Activated T-cell treated with anti-CD3 and anti-CD28 coated beads, Interleukin-2, amount 50 U/mL, for 72 hours (primary cell): ENCODE measurements at places on chromosomes 2 and 18. TPM values are rescaled to one million over a fixed set of nuclear protein-coding genes. Genes with fewer than 3 reads are reported as not detected.

DNA sequence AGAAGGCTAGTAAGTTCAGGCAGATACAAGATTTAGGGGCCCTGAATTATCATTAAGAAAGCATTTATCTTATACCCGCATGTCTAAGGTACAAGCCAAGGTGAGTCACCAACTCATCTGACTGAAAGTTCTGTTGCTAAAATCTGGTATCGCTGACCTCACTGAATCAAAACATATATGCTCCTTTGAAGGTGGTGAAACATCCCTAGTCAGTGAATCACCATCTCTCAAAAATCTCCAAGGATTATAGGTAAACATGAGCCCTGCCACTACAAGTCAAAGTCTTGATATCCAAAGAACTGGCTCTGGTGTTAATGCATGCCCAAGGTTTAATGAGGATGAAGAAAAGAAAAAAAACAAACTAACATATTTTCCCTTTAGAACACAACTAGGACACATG lies 43.5 kb downstream of the IRS1 start:
- no peaks in the 10 kb centered on the region for H3K36me3 ChIP-seq
- DNase-seq = peak; percentile 2
- no peaks in the 10 kb centered on the region for H3K27me3 ChIP-seq
- no peak overlapping the region for H3K4me3 ChIP-seq
- no peak overlapping the region for H3K27ac ChIP-seq

- H3K36me3 ChIP-seq = no peaks in the 10 kb centered on the region
- H3K4me1 ChIP-seq = no peaks in the 10 kb centered on the region
- no peak for DNase-seq
- peaks cover 7% of the 10 kb centered on the region for H3K27me3 ChIP-seq
- H3K4me3 ChIP-seq = no peak overlapping the region
Observed at GRCh38 chr2:224366267-224366844, 35.6 kb downstream of the FAM124B start.

DNA sequence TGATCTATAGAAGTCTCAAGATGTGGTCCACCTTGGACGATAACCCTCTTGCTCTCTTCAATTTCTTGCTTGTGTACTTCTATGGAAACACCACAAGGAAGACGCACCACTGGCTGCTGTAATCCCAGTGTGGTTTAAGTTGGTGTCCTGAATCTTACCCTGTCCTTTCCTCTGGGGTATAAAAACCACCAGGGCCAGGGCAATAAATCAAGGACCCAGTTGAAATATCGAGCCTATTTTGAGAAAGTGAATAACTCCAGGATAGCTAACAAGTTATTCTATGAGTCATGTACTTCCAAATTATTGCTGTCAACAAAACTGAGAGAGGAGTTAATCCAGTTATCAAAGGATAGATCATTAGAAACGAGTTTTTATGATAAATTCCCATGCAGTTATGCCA lies 137.0 kb downstream of the RND3 start:
- H3K4me3 ChIP-seq = no peak overlapping the region
- no peaks in the 10 kb centered on the region for H3K36me3 ChIP-seq
- H3K27ac ChIP-seq = no peak overlapping the region
- DNase-seq = no peak

GRCh38 chr2:30688956-30689401 lies 118.3 kb downstream of the CAPN13 start:
- no peaks in the 10 kb centered on the region for H3K27me3 ChIP-seq
- no peaks in the 10 kb centered on the region for H3K36me3 ChIP-seq
- no peak overlapping the region for H3K4me3 ChIP-seq
- H3K4me1 ChIP-seq = no peaks in the 10 kb centered on the region

DNA sequence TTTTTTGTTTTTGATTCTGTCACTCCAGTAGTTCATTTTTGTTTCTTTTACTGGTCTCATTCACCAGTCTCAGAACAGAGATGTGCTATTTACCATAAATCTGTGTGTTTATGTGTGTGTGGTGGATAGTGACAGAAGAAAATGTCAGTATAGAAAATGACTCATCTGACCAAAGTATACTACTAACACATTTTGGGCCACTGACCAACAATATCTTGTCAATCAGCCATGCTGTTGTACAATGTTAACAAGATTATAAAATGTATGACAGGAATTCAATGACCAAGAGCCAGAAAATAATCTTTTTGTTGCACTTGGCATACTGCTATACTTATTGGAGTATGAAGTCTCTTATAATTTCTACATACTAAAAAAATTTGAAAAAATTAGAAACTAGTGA lies 1081.4 kb upstream of the NRXN1 start:
- no peaks in the 10 kb centered on the region for H3K36me3 ChIP-seq
- H3K4me1 ChIP-seq = no peaks in the 10 kb centered on the region
- H3K27me3 ChIP-seq = no peaks in the 10 kb centered on the region
- no peak for DNase-seq
- H3K27ac ChIP-seq = no peak overlapping the region
- no peak overlapping the region for H3K4me3 ChIP-seq

DNA sequence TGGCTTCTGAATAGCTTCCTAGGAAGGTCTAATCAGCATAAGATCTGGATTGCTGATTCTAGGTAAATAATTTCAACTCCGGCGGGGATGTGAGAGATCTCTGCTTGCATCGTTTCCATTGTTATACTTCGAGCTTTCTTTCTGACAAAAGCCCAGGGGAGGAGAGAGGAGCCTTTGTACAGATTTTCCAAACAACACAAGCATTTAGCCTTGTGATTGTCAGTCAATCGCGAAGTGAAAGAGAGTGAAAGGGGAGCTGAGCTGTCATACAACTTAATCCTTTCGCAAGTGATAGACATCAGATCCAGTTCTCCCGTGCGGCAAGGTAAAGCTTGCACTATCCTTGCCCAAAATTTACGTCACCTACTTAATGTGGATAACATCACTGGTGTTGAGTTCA lies 26.2 kb downstream of the RALB start:
- H3K27ac ChIP-seq = no peak overlapping the region
- no peaks in the 10 kb centered on the region for H3K27me3 ChIP-seq
- no peak overlapping the region for H3K4me3 ChIP-seq
- H3K36me3 ChIP-seq = peaks cover 13% of the 10 kb centered on the region
- no peak for DNase-seq

DRC1 gene
- 0.17 TPM for total RNA-seq

GRCh38 chr2:114727012-114727411 lies 284.6 kb downstream of the DPP10 start:
- no peak for DNase-seq
- H3K4me3 ChIP-seq = no peak overlapping the region
- H3K27me3 ChIP-seq = no peaks in the 10 kb centered on the region
- H3K27ac ChIP-seq = no peak overlapping the region

DNA sequence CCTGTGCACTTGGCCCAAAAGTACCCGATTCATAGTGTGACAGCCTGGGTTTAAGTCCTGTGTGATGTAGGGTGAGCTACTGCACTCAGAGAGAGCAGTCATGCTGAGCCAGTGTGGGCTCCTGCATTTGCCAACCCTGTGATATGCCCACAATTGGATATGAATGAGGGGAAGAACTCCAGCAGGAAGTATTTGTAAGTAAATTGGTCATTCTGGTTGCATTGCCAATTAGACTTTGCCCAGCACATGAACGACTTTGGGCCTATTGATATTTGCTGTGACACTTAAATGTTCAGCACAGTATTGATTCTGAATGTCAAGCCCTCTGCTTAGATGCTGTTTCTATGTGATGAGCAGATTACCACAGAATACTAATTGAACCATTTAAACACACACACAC lies 570.9 kb downstream of the PIK3C3 start:
- no peak overlapping the region for H3K4me3 ChIP-seq
- H3K27me3 ChIP-seq = no peaks in the 10 kb centered on the region
- H3K36me3 ChIP-seq = no peaks in the 10 kb centered on the region
- no peaks in the 10 kb centered on the region for H3K4me1 ChIP-seq

DNA sequence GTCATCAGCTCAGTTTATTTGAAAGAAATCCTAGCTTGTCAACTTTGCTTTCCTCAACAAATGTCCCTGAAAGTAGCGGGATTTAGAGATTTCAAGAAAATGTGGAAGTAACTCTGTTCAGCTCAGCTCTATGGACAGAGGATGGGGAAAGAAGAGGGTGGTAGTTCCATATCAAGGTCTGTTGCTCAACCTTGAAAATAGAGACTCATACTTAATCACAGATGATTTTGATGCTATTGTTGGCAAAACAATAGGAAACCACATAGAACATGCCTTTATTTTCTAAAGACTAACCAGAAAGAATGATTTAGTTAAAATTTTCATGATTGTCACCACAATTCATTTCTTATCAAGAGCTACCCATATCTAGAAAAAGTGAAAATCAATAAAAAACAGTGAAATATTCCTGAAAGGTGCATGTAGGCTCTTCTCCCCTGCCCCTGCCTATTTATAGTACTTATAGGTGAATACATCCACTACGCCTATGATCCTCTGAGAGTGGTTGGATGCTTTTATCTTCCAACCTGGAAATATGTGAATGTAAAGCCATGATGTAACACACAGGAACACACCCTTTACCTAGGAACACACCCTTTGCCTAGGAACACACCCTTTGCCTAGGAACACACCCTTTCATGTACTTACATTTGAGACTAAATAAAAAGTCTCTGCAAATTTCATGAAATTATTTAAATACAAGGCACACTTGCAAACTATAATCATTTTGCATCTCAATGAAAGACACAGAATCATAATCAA lies 65.8 kb downstream of the ETAA1 start:
- H3K27ac ChIP-seq = no peak overlapping the region
- DNase-seq = no peak
- no peak overlapping the region for H3K4me3 ChIP-seq

C1QL2 gene
- not detected for total RNA-seq

DNA sequence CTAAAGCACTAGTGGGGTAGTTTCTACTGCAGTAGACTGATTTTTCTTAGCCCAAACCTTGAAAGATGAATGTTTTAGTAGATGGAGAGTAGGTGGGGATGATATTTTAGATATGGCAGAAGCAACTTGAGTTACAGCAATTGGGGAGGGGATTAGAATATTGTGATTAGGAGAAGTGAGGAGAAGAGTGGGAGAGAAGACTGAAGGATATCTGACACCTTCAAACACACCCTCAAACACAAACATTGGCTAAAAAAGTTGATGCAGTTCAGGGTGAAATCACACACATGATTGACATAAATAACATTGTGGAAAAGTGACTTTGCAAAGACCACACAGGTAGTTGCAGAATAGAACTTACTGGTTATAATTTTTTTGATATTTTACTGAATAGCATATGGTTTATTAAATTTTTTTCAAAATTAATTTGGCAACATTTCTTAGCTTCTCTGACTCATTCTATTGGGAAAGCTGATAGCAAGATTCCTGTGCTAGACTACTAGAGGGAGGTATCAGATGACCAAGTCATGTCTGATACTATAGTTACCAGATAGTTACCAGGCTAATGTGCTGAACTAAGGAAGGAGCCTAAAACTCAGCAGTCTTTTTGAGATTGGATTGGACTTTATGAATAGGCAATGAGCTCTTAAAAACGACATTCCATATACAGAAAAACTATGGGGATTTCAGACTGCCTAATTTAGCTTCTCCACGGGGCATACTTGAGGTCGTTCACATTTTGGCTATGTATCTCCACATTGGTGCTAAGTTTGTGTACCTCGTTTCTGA lies 73.0 kb downstream of the ACTR3 start:
- no peaks in the 10 kb centered on the region for H3K27me3 ChIP-seq
- H3K36me3 ChIP-seq = peaks cover 17% of the 10 kb centered on the region
- no peak overlapping the region for H3K4me3 ChIP-seq
- peaks cover 27% of the 10 kb centered on the region for H3K4me1 ChIP-seq
- no peak for DNase-seq

DNA sequence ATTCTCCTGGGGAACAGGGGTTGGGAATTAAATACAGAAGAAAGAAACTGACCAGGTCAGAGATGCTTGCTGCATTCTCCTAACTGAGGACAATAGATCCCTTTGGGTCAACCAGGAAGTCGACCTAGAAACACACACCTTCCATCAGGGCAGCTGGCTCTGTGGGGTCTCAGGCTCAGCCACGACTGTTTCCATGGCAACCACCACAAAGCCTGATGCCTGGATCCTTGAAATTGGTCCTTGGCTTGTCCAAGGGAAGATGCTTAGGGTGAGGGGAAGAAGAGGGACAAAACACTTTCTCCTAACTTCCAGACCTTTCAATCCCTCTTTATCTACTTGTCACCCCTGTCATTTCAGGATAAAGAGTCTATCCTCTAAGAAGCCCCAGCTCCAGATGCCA lies 194.4 kb downstream of the ALK start:
- no peak overlapping the region for H3K4me3 ChIP-seq
- no peaks in the 10 kb centered on the region for H3K4me1 ChIP-seq
- no peak overlapping the region for H3K27ac ChIP-seq
- H3K27me3 ChIP-seq = peaks cover 40% of the 10 kb centered on the region
- no peaks in the 10 kb centered on the region for H3K36me3 ChIP-seq

DNA sequence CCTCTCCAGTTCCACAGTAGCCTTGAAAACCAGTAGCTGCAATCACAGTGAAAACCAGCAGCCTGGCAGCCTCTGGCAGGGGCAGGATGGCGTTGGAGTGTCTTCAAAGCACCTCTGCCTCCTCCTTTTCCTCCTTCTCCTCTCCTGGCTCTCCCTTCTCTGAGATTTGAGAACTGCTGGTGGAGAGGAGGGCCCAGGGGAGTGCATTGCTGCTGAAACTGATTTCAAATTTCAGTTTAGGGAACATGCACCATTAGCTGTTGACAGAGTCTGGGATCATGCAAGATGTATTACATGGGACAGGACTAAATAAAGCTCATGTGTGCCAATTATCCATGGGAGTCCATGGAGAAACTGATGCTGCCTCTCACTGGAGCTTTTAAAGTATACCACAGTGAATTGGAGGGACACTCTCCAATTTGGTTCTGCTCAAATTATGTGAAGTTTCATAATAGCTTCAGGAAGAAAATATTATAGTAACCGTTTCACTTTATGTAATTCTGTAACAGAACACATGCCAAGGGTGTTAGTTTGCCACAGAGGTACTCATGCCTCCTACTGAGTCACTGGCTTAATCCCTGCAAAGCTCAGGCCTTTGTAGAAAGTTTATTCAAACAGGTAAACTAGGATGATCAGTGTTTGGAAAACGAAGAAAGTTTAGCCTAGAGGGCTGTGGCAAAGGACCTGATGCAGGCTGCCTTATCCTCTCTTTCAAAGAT lies 146.1 kb downstream of the PRPF40A start:
- peaks cover 11% of the 10 kb centered on the region for H3K4me1 ChIP-seq
- no peak overlapping the region for H3K4me3 ChIP-seq
- H3K36me3 ChIP-seq = peaks cover 1% of the 10 kb centered on the region

GRCh38 chr2:189375842-189376241 lies 65.4 kb upstream of the WDR75 start:
- no peaks in the 10 kb centered on the region for H3K4me1 ChIP-seq
- no peaks in the 10 kb centered on the region for H3K36me3 ChIP-seq
- no peak overlapping the region for H3K27ac ChIP-seq

CHST10 gene
- 7.8 TPM for total RNA-seq

GRCh38 chr2:134952608-134953007 lies 34.0 kb downstream of the CCNT2 start:
- no peak overlapping the region for H3K27ac ChIP-seq
- DNase-seq = no peak
- peaks cover 37% of the 10 kb centered on the region for H3K4me1 ChIP-seq
- H3K4me3 ChIP-seq = no peak overlapping the region

DNA sequence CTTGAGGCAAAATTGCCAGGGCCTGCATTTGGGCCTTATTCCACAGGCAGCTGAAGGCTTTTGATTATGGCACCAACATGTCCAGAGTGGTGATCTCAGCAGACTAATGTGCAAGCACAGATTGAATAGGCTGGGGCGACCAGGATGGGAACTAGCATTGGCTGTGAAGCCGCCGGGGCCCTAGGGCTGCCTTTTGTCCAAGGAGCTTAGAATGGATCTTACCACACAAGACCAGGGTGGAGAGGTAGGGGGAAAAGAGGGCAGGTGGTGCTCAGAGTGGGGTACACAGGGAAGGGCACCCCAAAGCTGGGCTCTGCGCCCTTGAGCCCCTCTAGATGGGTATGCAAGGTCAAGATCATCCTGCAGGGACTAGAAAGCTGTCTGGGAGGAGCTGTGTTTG lies 23.1 kb downstream of the PSD4 start:
- peaks cover 31% of the 10 kb centered on the region for H3K36me3 ChIP-seq
- H3K4me3 ChIP-seq = no peak overlapping the region
- peaks cover 14% of the 10 kb centered on the region for H3K4me1 ChIP-seq
- DNase-seq = no peak
- peak overlapping the region; percentile 38 for H3K27ac ChIP-seq
